ENCODE measurements at places on chromosomes 5 and 9.

DNA sequence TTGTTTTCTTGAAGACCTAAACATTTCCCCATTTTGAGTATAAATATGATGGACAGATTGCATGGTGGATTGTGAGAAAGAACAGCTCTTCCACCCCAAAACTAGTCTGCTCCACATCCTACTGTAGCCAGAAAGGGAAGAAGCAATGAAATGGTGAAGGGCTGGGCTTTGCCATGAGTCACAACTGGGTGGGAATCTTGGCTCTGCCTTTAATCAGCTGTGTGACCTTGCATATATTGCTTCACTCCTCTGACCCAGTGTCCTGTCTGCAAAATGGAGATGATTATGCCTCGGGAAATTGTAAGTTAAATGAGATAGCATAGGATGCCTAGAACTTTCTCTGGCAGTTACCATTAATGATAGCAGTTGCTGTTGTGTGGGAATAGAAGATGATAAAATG is 101.9 kb downstream of the PDE8B start:
- DNase-seq: no peak

- no peak for DNase-seq
These were observed 13.3 kb upstream of the PSMD5 start for GRCh38 chr9:120855827-120856670.

GRCh38 chr5:90549729-90550275 is 8.8 kb upstream of the ADGRV1 start:
- DNase-seq: no peak

DNA sequence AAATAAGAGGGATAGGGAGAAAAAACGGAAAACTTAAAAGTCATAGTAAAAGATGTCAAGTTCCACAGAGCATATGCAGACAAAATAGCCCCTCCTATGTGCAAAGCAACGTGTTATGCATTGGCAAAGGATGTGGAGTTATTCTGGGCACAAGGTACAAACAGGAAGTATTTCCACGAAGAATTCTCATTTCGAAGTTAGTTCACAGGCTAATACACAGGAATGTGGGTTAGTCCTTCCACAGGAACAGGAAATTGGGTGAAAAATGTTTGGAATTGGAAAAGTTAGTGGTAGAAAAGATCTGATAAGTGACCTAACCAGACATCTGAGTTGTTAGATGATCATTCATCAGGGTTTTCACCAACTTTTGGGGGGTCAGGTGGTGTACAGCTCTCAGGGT is 326.6 kb downstream of the EBF1 start:
- no peak for DNase-seq

DNA sequence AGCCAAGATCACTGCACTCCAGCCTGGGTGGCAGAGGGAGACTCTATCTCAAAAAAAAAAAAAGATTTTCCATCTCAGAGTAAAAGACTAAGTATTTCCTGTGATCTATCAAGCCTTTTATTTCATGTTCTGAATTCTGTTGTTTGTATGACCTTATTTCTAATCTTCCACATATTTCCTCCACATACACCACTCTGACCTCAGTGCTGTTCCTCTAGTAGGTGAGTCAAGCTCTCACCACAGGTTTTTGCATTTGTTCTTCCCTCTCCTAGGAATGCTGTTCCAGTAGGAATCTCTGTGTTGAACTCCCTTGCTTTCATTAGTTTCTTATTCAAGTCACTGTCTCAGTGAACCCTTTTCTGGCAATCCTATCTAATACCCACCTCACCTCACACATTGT is 68.1 kb downstream of the INVS start:
- no peak for DNase-seq

- DNase-seq: no peak
These were observed 278.1 kb downstream of the AOPEP start for GRCh38 chr9:95004411-95005277.

- DNase-seq: no peak
These were observed 182.5 kb downstream of the HSPA4 start for GRCh38 chr5:133234273-133234672.

DNA sequence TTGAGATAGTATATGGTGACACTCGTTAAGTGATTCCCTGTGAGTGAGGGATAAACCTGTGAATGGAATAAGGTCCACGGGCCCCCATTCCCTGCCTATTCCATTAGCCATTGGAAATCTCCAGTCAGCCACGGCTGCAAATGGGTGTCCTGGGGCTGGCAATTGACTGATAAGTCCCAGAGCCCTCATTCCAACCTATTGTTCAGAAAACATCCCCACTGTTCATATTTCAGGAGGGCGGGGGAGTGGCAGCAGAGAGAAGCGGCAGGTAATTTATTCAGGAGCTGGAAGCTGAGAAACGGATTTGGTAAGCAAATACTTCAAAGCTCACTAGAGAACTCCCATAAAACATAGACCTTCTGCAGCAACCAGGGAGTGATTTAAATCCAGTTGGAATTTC is 42.0 kb downstream of the TMEM174 start:
- DNase-seq: no peak

DNA sequence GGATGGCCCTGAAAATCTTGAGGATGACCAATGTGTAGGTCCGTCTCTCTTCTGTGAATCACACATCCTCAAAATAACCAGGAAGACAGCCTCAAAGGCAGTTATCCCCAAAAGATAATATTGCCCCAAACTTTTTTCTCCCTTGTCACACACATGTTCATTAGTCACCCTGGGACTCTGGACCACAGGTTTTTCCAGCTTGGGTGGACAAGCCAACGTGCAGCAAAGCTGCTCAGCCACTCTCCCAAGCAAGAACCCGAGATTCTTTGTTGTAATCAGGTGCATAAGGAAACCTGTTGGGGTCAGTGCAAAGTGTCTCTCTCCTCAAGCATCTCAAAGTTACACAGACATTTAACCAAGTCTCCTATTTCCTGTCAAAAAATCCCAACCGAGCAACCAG is 196.6 kb downstream of the GNA14 start:
- DNase-seq: no peak

DNA sequence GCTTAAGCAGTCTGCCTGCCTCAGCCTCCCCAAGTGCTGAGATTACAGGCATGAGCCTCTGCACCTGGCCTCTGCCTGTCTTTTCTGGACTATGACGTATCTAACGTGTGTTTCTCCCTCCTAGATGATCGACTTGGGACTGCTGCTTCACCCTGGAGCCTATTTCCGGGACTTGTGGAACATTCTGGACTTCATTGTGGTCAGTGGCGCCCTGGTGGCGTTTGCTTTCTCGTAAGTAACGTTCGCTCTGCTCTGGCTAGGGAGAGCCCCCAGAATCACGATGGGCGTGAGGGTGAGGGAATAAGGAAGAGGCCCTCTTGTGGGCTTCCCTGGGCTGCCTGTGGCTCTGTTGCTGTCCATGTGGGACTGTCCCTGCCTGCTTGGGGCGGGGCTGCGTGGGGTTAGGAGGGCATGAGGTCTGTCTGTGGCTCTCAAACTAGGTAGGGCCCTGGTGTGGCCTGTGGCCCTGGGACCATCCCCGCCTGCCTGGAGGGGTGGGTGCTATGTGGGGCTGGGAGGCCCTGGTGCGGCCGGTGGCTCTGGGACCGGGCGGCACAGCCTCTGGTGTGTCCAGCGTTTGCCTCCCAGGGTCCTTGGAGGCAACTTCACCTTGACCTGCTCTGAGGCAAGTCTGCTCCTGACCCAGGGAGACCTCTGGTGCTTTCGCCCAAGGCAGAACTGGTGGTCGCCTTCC is 171.7 kb downstream of the CACNA1B start:
- DNase-seq: no peak

GRCh38 chr9:136902259-136902821 is 16.0 kb downstream of the TRAF2 start:
- peak; percentile 69 for DNase-seq

GRCh38 chr5:43123887-43124286 is 3.2 kb downstream of the ZNF131 start:
- DNase-seq: no peak

DNA sequence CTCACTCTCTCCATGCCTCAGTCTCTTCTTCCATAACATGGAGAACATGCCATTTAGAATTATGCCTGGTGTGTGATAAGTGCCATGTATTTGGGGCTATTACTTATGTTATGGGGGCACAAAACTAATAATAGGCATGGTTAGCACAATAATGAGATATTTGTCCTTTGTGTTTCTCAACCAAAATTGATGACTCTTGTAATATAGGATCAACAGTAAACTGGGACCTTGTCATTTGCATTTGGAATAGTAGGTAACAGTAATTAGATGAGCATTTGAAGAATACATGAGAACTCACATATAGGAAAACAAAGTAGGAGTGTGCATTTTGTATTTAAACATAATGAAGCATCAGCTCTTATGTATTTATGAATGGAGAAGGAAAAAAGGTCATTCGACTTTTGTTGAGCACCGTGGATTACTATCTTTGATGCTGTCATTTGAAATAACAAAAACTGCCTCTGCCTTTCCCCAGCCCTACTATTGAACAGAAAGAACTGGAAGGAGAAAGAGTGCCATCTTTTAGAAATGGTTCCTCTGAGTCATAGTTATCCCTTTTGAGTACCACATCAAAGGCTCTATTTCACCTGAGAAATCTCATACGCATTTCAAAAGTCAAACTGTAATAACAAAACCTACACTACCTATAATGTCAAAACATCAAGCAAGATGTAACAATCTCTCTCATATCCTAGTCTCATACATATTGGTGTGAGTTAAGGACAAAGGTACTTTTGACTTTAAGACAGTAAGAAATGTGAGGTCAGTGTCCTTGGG is 655.2 kb downstream of the PDE4D start:
- no peak for DNase-seq

- no peak for DNase-seq
These were observed 19.5 kb downstream of the SPAAR start for GRCh38 chr9:35928591-35929452.

DNA sequence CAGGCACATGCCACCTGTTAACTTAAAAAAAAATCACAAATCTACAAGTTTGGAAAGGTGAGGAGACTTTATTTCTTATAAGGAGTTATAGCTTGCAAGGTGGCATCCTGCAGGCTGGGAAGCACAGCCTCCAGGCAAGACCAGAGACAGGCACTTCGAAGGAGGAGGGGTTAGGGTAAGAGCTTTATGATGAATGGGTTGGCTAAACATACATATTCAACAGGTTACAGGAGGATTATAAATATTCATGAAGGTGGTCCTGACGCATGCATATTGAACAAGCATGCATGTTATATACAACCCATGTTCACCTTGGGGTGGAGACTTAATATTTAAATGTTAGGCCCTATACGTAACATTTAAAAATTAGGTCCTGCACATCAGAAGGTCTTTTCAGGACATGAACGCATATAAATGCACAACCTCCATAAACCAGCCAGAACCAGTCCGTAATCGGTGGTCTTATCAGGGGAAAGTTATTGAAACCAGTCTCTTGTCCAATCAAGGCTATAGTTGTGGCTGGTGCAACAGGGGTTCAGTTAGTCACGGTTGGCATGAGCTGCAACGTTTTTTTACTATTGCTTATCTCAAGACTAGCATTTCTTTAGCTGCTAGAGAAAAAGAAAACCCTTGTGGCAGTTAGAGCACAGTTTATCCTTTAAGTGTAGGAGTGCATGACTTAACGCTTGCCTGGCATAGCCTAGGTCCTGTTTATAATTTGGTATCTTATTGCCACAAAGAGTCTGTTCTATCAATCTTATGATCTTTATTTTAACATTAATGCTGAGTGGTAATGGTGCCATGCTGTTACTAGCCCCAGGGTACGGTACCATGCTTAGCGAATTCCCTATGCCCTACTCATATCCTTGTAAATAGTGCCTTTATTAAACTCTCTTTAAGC is 72.7 kb downstream of the C9orf57 start:
- no peak for DNase-seq

- DNase-seq: no peak
These were observed 178.4 kb downstream of the MPDZ start for GRCh38 chr9:13100914-13101572.

DNA sequence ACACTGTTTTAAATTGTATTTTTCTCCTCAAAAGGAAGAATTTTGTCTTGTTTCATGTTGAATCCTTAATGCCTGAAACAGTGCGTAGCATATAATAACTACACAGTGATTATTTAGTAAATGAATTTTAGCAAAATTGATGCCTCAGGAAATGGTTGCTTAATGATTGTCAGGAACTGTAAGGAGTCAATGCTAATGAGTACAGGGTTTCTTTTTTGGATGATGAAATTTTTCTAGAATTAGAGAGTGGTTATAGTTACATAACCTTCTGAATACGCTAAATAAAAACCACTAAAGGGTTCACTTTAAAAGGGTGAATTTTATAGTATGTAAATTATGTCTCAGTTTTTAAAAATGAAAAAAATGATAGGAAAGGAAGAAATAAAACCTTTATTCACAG is 14.9 kb downstream of the FAM151B start:
- DNase-seq: no peak

GRCh38 chr9:14247577-14247976 is 66.4 kb downstream of the NFIB start:
- DNase-seq: no peak

- no peak for DNase-seq
These were observed 126.0 kb downstream of the TMEM174 start for GRCh38 chr5:73298772-73299630.

GRCh38 chr5:73977146-73977545 is 351.1 kb downstream of the ARHGEF28 start:
- no peak for DNase-seq

DNA sequence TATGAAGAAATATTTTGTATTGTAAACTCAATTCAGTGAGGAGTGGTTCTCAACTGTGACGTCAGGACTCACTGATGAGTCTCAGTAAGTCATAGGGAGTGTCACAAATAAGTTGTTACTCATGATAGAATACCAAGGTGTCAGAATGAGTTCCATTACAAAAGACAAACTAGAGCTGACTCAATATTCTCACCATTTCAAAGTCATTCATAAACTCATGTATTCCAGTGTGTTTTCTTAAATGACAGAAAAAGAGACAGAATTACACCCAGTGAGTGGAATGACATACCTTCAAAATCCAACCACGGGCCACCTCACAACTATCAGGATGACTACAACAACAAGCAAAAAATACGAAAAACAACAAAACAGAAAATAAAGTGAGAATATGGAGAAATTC is 321.5 kb downstream of the ENC1 start:
- no peak for DNase-seq

DNA sequence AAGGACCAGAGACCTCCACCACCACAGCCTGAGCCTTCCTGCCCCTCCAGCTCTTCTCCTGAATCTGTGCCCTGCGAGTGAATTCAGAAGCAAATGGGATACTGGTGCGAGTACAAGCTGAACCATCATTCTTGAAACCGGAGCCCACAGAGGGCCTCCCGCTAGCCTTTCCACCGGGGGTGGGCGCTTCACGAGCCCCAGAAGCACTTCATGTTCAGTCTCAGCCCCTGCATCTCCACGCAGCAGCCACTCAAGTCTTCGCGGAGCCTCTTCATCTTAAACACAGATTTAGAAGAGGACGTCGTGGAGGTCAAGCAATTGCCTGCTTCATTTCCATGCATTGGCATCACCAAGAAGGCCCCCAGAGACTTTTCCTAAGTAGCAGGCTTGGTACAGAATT is 26.0 kb upstream of the OLFM1 start:
- no peak for DNase-seq

DNA sequence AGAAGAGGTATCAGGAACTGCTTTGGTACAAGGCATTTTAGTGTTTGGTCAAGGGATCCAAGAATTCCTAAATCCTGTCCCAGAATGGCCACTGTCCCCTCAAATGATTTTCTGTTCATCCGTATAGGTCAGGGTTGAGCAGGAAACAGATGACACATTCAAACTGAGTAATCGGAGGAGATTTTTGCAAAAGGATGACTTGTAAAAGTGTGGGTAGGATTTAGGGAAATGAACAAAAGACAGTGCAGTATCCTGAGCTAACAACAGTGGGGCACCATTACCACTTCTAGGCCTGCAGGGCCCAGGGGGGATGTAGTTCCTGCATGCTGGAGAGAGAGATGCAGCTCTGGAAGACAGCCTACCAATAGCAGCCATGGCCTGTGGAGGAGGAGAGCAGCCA is 290.1 kb downstream of the ZSWIM6 start:
- DNase-seq: no peak

GRCh38 chr9:128062846-128063831 is 4.0 kb downstream of the NAIF1 start:
- DNase-seq: no peak
